Fibroblast of lung (primary cell): ENCODE measurements at places on chromosomes 2 and 18. TPM values are rescaled to one million over a fixed set of nuclear protein-coding genes. Genes with fewer than 3 reads are reported as not detected.

Gene CFAP221
- polyA plus RNA-seq, result 0.07 TPM in 1 of 2 replicates, not detected in the other

Gene FABP1
- polyA plus RNA-seq, result not detected in 2 replicates

Gene CDK15
- polyA plus RNA-seq, result 2.3 and 6.0 TPM in 2 replicates

GRCh38 chr2:233356546-233357308, 2.4 kb downstream of the DGKD start:
- no peak overlapping the region for H3K4me3 ChIP-seq
- no peak overlapping the region for H3K27ac ChIP-seq
- H3K27me3 ChIP-seq, result no peaks in the 10 kb centered on the region
- no peaks in the 10 kb centered on the region for H3K4me1 ChIP-seq
- H3K36me3 ChIP-seq, result no peaks in the 10 kb centered on the region

- peak overlapping the region; percentile 4 for H3K27ac ChIP-seq
- no peaks in the 10 kb centered on the region for H3K4me1 ChIP-seq
- no peaks in the 10 kb centered on the region for H3K27me3 ChIP-seq
- no peaks in the 10 kb centered on the region for H3K36me3 ChIP-seq
These were observed 105.5 kb downstream of the UGGT1 start for GRCh38 chr2:128196471-128196931.

Gene SKOR2
- not detected in 2 replicates for polyA plus RNA-seq
